ENCODE measurements at places on chromosomes 3 and 15. TPM values are rescaled to one million over a fixed set of nuclear protein-coding genes. Genes with fewer than 3 reads are reported as not detected.

GATM gene
- 0.26 TPM for total RNA-seq

DNA sequence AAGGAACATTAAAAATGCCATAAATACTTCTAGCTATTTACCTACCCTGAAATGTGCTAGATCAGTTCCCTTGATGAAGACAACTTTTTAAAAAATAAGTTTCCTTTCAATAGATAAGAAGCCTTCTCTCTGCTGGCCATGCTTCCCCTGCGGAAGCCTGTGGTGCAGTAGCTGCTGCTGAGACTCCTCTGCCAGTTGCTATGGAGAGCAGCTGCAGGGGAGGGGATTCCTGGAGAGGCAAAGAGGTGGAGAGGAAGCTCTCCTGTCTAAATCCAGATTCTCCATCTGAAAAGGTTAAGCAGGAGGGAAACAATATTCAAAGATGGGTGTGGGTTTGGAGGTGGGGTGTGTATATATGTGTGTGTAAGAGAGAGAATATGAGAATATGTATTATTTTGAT is 69.8 kb upstream of the BFSP2 start:
- no peak for DNase-seq

DNA sequence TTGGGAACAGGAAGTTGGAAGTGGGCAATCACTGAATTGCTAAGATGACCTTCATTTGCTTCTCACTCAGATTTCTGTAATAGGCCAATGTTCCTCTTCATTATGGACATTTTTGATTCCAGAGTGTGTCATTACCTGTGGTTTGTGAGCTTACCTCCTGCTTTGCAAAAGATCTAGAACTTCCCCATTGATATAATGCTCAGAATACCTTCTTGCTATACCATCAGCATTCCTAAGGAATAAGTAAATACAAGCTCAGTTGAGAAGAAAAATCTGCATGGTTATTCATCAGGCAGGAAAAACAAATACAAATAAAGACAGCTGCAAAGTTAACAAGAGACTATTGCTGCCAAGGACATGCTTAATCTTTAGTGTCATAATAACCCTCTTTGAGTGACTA is 5.6 kb upstream of the RPL14 start:
- DNase-seq: no peak

CHRNB4 gene
- total RNA-seq: not detected

GRCh38 chr3:36603423-36603822 is 160.9 kb downstream of the DCLK3 start:
- DNase-seq: no peak

- no peak for DNase-seq
These were observed 355.9 kb downstream of the RSL24D1 start for GRCh38 chr15:54840621-54841398.

DNA sequence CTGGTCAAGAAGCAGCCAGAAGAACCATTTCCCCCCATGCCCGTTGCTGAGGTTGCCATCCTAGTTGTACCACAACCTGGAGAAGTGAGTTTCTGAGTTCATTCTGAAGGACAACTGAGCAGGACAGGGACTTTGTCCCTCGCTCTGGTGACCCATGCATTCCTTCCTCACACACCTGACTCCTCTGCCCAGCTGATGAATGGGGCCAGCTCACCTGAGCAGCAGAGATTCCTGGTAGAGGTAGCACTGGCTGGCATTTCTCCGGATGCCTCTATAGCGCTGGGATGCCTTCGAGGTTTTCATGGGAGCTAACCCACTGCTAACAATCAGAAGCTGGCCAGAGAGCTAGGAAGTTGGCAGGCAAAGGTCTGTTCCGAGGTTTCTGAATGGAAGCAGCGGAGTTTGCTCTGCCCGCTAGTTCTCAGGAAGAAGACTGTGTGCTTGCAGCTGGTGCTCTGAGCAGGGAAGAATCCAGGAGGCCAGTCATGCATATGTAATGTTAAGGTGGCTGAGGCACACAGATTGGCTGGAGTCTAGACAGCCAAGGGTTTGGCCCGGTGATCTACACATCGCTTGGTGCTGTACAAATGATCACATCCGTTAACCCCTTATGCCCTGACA is at the start of gene TMC3:
Gene TMC3, minus strand, starts transcription at position 439 of the 621 bp plus-strand sequence. Its CDS starts 136 bp downstream, at position 303.
- DNase-seq: no peak

- no peak for DNase-seq
These were observed 327.5 kb downstream of the UACA start for GRCh38 chr15:70435872-70436271.

GRCh38 chr15:48596841-48597240 is 48.7 kb downstream of the FBN1 start:
- DNase-seq: no peak

DNA sequence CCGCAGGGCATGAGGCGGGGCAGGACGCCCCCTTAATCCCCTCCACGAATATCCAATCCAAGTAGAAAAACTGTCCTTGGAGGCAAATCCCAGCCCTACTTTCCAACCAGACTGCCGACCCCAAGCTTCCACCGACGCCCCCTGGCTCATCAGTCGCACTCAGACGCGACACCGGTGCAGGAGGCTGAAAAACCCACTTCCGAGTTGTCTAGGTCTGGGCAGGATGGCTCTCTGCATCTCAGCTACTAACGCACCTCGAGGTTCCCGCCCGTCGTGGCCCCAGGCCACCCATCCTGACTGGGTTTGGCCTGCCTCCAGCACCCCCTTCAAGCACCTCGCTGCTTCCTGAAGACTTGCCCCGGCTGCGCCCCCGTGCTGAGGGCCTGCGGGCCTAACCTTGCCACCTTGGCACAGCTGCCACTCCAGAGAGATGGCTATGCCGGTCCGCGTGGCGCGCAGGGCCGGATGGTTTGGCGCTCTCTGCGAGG is 15.5 kb downstream of the RGMA start:
- DNase-seq: no peak

DNA sequence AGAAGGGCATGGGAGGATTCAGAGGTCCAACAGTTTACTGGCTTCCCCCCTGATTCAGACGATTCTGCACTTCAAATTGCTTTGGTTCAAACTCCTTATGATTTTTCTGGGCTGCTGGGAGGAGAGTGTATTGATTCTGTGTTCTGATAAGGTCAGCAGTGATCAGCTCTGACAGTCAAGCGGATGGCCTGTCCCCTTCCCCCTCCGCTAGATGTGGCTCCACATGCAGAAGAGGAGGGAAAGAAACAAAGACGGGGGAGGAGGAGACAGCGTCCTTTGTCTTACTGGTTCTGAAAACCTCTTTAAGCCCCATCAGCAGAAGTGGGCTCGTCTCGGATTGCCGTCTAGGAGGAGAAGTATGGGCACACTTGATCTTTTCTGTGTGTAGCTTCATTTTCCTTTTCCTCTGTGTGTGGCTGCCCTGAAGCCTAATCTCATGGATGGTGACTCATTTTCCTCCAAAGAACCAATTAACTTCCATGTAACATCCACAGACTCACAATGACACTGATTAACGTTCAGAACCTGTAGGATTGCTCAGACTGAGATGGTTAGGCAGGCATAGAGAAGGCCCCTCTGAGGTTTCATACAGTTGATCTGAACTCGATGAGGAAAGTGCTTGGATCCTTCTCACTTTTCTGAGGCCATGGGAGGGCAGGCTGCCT is 162.4 kb upstream of the PPP2R3A start:
- no peak for DNase-seq

DNA sequence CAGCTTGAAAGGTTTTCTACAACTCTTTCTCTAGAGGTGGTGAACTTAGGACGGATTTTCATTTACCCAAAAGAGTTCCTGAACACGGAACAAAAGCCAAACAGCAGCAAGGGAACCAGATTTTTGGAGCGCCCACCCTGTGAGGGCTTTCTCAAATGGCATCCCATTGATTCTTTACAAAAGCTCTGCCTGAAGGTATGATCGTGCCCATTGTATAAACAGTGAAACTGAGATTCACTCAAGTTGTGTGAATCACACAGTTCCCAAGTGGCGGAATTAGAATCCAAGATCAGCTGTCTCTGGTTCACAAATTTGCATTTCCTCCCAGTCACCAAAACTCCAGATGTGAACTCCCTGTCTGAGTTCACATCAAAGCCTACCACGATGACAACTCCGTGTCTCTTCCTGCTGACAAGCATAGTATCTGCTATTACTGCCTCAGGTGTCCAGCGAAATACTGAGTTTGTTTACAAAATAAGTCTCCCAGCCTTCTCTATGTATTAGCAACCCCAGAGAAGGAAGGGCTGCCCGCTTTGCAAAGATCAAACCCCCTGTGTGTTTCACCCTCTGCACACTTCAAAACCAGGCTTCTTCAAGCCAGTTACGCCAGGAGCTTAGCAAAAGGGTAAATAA is 235.9 kb upstream of the ST8SIA2 start:
- no peak for DNase-seq

Measured in dermis microvascular lymphatic vessel endothelial cell (primary cell).